Fibroblast of the aortic adventitia (primary cell): ENCODE measurements at places on chromosomes 13 and 19.

DNA sequence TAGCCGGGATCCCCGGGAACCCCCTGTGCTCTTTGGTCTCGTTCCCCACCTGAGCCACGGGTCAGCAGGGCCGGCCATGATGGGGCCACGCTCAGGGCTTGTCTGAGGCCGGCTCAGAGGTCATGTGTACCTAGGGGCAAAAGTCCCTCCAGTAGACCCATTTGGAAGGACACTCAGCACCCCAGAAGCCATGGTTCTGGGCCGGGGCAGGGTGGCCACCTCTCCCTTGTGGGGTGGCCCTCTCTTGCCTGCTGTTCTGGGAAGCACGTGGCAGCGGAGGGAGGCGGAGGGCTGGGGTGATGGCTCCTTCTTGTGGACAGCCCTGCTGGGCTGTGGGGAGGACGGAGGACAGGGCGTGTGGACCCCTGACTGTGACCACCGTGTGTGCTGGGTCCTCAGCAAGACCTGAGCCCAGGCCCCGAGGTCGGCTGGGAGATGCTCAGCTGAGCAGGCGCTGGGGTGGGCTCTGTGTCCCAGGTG lies 6.4 kb upstream of the PEAK3 start:
- DNase-seq: no peak

DNA sequence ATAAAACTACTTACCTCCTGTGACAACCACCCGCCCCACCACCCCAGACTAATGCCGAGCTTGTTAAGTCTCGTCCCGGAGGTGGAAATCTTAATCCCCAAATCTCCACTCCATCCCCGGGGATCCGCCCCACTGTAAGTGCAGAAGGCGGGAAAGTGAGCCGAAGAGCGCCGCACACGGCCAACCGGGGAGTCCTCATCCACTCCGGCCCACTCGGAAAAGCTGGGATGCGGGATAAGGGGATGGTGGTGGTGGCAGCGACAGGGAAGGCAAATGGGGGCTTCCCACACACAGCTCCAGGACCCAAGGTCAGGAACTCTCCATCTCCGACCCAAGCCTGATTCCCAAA lies 621 bp downstream of the FBL start:
- peak; percentile 22 for DNase-seq

GRCh38 chr13:51595416-51595815 lies 11.2 kb downstream of the WDFY2 start:
- no peak for DNase-seq

DNA sequence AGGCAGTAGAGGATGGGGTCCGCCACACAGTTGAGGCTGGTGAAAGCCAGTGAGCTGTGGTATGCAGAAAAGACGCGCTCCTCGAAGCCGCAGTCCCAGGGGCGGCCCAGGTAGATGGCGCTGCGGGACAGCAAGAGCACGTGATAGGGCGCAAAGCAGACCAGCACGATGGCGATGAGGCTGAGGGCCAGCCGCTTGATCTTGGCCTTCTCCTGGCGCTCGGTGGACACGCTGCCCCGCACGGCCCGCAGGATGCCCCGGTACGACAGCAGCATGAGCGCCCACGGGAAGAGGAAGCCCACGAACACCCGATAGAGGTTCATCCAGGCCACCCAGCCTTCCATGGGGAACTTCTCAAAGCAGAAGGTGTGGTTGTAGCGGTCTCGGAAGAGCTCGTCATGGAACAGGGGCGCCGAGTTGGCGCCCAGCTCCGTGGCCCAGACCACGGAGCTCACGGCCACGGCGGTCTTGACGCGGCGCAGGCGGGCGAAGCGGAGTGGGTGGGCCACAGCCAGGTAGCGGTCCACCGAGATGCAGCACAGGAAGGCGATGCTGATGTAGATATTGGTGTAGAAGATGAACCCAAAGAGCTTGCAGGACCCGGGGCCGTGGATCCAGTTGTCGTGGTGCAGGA lies 6.5 kb upstream of the OPA3 start:
- no peak for DNase-seq

GRCh38 chr13:30339738-30340330 lies 32.5 kb upstream of the KATNAL1 start:
- DNase-seq: peak; percentile 40
